ENCODE measurements at places on chromosomes 4 and X.

DNA sequence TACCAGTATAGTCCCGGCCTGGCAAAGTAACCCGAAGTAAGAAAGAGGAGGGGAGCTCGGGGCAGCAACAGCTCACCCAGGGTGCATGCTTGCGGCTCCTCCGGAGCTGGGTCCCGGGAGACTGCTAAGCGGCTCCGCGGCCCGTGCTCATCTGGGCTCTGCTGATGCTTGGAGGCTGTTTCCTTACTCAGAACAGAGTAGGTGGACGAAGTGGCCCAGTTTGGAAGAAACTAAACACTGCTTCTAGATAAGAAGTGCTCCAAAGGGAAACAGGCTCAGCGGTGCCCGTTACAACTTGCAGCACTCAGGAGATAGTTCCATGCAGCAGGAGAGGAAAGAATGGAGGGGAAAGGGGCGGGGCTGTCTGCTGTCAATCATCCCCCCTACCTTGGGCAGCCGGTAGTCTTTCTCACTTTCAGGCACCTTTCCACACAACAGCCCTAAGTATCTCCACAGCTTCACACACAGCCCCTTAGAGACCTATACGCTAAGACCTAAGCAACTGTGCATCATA is at the start of gene COL4A6:
COL4A6 (minus strand) TSS at position 313 of the 514 bp plus-strand sequence; CDS start at position 87, 226 bp downstream.
- DNase-seq = no peak

DNA sequence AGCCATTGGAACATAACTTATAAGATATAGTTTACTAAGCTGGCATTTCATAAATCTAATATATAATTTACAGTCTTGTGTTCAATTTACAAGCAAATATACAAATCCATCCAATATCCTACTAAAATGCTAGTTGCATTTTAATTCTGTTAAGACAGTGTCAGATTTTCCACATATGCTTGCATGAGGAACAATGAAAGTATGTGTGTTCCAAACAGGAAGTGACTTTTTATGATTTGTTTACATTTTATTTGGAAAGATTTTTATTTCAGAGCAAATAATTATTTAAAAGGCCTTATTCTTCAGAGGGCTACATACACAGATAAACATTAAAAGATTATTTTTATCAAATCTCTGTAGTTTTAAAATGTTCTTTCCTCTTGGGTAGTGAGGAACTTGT is 130.1 kb downstream of the KLHL34 start:
- DNase-seq = no peak

DNA sequence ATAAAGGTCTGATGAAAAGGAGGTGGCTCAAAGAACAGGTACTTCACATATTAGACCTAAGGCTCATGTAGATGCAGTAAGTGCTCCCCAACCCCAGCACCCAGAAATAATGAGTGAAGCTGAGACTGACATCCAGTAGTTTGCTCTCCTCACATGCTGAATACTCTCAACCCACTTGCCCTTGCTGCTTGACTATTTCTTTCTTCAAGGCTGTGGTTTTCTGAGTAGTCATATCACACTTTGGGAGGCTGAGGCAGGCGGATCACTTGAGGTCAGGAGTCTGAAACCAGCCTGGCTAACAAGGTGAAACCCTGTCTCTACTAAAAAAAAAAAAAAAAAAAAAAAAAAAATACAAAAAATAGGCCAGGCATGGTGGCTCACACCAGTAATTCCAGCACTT is 51.5 kb upstream of the PRPS1 start:
- no peak for DNase-seq

- DNase-seq = no peak
These were observed 26.3 kb downstream of the FGFBP1 start for GRCh38 chr4:15912236-15912635.

DNA sequence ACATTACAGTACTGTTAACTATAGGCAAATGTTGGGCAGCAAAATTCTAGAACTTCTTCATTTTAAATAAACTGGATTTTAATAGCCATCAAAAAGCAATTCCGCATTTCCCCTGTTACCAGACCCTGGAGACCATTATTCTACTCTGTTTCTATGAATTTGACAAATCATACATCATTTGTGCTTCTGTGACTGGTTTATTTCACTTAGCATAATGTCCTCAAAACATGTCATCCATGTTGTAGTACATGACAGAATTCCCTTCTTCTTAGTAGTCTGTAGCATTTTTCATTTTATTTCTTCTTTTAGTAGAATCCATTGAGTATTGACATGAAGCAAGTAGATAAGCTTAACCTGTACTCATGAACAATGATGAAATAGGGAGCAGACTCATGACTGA is 59.4 kb upstream of the PPP4R3C start:
- no peak for DNase-seq

Measured in activated CD4-positive, alpha-beta T cell treated with anti-CD3 and anti-CD28 coated beads for 1 hour (primary cell).